ENCODE measurements at places on chromosomes 16 and 17. TPM values are rescaled to one million over a fixed set of nuclear protein-coding genes. Genes with fewer than 3 reads are reported as not detected.

DNA sequence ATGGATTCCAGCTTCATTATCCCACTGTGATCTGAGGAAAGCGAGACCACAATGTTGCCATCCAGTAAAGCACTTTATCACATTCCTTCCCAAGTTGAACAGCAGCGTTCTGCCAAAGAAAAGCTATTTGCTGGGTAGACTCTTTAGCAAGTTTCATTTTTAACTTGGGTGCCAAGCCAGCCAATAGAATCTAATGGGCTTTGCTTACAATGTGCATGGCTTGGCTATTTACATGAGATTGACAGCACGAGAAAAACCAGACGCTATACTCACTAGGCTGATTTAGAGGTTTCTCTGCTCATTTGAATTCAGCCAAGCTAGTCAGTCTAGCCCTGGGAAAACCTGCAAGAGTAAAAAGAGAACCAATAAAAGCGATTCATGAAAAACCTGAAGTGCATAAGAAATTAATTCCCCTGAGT lies 108.9 kb downstream of the CDH13 start:
- DNase-seq = no peak

- no peak for DNase-seq
Observed at GRCh38 chr16:46745617-46746016, 2.5 kb downstream of the MYLK3 start.

GRCh38 chr16:3101018-3101840 lies 2.1 kb upstream of the ZSCAN10 start:
- no peak for DNase-seq

GRCh38 chr17:41301204-41301790 lies 1.4 kb downstream of the KRTAP29-1 start:
- DNase-seq = no peak

- DNase-seq = no peak
Observed at GRCh38 chr17:34773036-34773435, 188.2 kb downstream of the CCT6B start.

DNA sequence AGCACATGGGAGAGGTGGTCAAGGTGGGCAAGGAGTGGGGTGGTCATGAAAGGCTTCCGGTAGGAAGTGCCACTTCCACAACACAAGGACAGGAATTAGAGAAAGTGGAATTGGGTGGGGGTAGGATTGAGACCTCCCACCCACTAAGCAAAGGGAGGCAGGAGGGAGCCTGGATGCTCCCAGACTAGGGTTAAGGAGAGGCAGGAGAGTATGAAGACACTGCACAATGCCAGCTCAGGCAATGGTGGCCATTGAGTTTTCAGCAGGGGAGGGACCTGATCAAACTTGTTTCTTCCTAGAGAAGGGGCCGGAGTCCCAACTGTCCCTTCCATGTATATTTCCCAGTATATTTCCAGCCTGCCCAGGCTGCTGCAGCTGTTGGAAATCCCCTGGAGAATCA lies 3.1 kb upstream of the RAB11FIP4 start:
- DNase-seq = no peak

DNA sequence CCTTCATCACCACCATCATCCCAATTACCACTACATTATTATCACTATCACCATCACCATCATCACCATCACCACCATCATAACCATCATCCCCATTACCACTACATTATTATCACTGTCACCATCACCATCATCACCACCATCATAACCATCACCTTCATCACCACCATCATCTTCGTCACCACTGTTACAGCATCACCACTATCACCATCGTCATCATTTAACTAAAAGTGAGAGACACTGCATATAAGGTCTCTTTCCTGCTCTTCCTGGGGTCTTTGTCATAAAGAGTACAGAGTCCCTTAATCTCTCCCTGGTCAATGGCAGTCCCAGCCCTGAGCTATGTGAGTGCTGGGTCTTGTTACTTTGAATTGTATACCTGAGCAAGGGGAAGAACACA lies 133.5 kb downstream of the CMIP start:
- no peak for DNase-seq

DNA sequence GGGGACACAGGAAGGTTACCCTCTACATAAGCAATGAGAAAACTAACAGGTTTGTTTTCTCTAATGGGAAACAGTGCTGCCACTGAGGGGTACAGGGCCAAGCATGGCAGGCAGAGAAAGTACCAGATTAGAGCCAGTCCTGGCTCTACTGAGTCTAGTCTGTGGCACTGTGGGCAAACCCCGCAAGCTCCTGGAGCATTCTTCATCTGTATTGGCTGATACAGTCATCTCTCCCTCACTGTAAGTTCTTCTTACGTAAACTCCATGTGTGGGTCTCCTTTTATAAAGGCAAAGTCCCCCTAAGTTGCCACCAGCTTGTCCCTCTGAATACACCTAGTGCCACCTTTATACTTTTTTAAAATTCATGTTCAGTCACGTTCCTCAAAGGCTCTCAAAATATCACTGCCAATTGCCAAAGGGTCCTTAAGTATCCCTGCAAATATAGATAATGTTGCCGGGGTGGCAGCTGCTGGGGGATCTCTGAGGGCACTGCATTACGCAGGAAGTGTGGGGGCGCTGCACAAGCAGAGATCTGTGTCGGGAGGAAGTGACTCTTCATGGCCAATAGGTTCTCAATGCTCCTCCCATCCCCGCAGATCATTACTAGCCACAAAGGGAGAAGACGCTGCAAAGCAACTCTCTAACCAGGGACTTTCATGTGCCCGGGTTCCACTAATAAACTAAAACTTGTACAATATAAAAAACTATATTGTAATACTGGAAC lies 18.8 kb downstream of the XPO6 start:
- no peak for DNase-seq

GRCh38 chr16:88013766-88014251 lies 62.6 kb downstream of the BANP start:
- DNase-seq = no peak

Gene SLC35G6
- not detected for total RNA-seq

Gene CCDC200
- not detected for total RNA-seq

Measured in Caco-2 (cell line).